ENCODE measurements at places on chromosomes 1 and 21. TPM values are rescaled to one million over a fixed set of nuclear protein-coding genes. Genes with fewer than 3 reads are reported as not detected.

GRCh38 chr21:25890001-25890400 is 155.2 kb downstream of the GABPA start:
- peaks cover 3% of the 10 kb centered on the region for H3K4me1 ChIP-seq
- H3K4me3 ChIP-seq, result no peak overlapping the region
- no peaks in the 10 kb centered on the region for H3K27me3 ChIP-seq
- DNase-seq, result no peak
- peaks cover 16% of the 10 kb centered on the region for H3K36me3 ChIP-seq

DNA sequence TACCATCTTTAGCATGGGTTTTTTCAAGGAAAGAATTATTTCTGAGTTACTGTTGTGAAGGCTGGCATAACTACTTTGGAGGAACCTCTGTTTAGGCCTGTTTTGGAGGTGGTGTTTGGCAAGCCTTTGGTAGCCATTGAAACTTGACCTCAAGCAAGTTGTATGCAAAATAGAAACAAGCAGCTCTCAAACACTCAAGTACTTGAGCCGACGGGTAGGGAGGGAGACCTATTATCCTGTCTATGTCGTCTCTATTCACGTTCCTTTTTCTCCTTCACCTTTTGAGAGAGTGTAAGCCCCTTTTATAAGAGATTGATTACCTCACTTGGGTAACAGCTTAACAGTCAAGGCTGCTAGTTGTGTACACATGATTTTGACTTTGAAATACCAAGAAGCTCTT is 878.3 kb upstream of the CXADR start:
- H3K4me1 ChIP-seq, result peaks cover 6% of the 10 kb centered on the region
- H3K36me3 ChIP-seq, result no peaks in the 10 kb centered on the region
- H3K27ac ChIP-seq, result no peak overlapping the region
- H3K27me3 ChIP-seq, result no peaks in the 10 kb centered on the region

GRCh38 chr1:201645956-201646355 is 107.0 kb downstream of the NAV1 start:
- no peak for DNase-seq
- H3K4me1 ChIP-seq, result peaks cover 4% of the 10 kb centered on the region
- no peak overlapping the region for H3K27ac ChIP-seq
- no peaks in the 10 kb centered on the region for H3K36me3 ChIP-seq
- no peak overlapping the region for H3K4me3 ChIP-seq

DNA sequence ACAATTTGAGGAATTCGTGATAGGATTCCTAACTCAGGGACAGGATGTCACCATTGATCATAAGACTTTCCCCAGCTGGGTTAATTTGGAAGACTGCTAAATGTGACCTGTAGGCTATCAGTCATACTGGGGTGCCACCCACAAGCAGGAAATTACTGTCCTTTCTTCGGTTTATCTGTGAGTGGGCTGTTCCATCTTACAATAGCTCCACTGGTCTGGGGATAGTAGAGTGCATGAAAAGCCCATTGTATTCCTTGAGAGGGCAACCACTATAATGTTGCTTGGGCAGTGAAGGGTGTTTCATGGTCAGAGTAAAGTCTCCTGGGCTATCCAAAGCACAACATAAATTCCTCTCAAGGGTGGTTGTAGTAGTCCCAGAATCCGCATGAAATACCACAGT is 1523.0 kb upstream of the B3GALT2 start:
- DNase-seq, result no peak
- no peaks in the 10 kb centered on the region for H3K36me3 ChIP-seq
- no peak overlapping the region for H3K4me3 ChIP-seq
- H3K27me3 ChIP-seq, result no peaks in the 10 kb centered on the region
- H3K4me1 ChIP-seq, result peaks cover 2% of the 10 kb centered on the region

Gene TUT4
- total RNA-seq, result 37.2 TPM

GRCh38 chr1:179178183-179178582 is 51.3 kb downstream of the ABL2 start:
- H3K4me3 ChIP-seq, result no peak overlapping the region
- H3K4me1 ChIP-seq, result no peaks in the 10 kb centered on the region
- DNase-seq, result no peak
- no peak overlapping the region for H3K27ac ChIP-seq
- H3K27me3 ChIP-seq, result no peaks in the 10 kb centered on the region
- no peaks in the 10 kb centered on the region for H3K36me3 ChIP-seq

DNA sequence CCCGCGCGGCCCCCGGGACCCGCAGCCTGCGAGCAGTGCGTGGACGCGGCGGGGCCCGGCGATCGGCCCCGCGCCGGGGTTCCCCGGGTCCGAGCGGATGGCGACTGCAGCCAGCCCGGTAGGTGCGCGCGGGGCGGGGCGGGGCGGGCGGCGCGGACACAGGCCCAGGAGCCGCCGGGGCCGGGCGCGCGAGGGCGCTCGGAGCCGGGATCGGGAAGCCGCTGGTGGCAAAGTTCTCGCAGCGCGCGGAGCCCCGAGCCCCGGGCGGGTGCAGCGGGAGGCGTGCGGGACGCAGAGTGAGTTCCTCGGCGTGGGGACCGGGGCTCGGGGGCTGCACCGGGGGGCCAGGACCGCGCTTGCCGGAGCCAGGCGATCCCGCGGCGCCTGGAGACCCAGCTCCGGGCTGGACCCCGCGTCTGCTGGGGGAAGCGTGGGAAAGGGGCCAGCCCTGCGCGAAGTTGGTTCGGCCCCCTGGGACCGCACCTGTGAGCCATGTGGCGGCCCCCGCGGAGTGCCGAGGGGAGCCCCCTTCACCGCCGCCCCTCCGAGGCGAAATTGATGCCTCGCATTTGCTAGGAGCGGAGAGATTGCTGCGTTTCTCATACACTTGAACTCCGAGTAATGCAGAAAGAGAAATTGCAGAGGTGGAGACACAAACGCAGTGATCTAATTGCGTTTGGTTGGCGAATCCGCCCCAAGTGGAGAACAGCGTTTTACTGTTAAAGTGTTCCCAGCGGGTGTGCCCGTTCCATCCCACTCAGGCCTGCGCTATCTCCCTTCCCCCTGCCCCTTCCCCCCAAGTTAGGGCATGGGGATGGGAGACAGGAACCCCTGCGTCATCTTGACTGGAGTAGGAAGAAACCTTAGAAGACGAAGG is 228.9 kb upstream of the TMEM51 start:
- peak; percentile 71 for DNase-seq
- no peaks in the 10 kb centered on the region for H3K27me3 ChIP-seq
- H3K4me3 ChIP-seq, result peak overlapping the region; percentile 62
- peaks cover 11% of the 10 kb centered on the region for H3K4me1 ChIP-seq

Gene GRIK3
- total RNA-seq, result 0.40 TPM

- H3K4me3 ChIP-seq, result no peak overlapping the region
- no peak for DNase-seq
- H3K36me3 ChIP-seq, result no peaks in the 10 kb centered on the region
- H3K27me3 ChIP-seq, result no peaks in the 10 kb centered on the region
- H3K27ac ChIP-seq, result no peak overlapping the region
Observed at GRCh38 chr1:117058810-117059209, 1.3 kb upstream of the TTF2 start.

DNA sequence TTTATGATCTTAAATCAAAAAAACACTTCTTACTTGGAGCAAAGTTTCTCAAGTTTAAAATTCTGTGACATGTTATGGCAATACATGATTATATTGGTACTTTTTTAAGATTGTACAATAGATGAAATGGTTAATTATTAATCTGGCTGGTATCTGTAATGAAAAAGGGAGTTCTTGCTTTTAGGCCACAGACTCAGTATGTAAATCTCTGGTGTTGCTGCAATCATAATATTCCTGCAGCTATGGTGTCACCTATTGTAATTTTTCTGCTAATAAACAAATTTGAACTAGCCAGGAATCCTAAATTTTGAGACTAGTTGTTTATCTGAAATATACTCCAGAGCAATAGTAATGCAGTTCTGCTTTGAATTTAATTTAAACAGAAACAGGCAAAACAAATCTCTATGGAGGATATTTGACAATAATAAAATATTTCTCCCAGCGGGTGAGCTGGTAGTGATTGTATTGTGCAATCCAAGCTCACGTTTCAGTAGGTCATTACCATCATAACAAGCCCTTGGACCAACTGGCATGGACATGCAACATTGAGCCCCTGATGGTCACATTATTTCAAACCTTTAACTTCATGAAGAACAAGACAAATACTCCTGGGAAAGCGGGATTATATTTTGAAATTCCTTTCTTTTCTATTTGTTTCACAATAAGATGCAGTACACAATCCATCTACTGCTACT is 77.2 kb upstream of the USH2A start:
- H3K27ac ChIP-seq, result no peak overlapping the region
- H3K36me3 ChIP-seq, result no peaks in the 10 kb centered on the region
- H3K27me3 ChIP-seq, result no peaks in the 10 kb centered on the region
- no peaks in the 10 kb centered on the region for H3K4me1 ChIP-seq
- H3K4me3 ChIP-seq, result no peak overlapping the region
- no peak for DNase-seq

Measured in lung (tissue), 17 donors.